CD4-positive, alpha-beta T cell treated with Interleukin-4 for 1 hour (primary cell): ENCODE measurements at places on chromosomes 11 and 22.

DNA sequence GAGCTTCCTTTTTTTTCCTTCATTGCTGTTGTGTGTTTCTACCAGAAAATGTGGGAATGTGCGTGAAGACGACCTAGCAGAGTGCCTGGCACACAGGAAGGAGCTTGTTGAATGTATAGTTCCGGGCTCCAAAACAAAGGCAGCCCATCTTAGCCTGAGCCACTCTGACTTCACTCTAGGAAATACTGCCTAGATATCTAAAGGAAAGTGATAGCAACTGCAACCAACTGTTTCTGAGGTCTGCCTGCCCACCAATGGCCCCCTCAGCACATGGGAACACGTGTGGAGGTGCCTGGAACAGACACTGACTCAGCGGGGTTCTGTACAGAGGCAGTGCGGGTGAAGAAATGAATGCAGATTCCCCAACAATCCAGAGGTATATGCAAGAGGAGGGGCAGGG is 14.7 kb upstream of the XBP1 start:
- no peak for DNase-seq

- no peak for DNase-seq
These were observed 136.0 kb downstream of the FEZ1 start for GRCh38 chr11:125360066-125360465.

DNA sequence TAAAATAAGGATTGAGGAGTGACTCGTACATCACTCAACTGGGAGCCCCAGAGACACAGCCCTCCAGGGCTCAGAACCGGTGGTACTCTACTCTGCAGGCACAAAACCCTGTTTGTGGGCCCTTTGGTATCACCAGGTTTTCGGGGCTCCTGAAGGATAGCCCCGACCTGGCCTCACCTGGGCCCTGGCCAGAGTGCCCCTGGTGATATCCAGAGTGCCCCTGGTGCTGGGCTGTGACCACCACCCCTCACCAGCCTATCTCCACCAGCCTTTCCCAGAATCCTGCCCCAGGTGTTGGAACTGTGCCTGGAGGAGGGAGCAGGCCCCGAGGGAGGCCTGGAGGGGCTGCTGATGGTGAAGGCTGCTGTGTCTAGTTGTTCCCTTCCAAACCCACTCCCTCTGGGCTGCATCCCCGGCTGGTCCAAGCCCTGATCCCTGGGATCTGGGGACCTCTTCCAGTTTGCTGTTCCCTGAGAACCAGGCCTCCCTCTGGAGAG is 2.2 kb upstream of the GGT5 start:
- DNase-seq, result no peak

- DNase-seq, result no peak
These were observed 40.5 kb downstream of the MICAL2 start for GRCh38 chr11:12150831-12151382.

DNA sequence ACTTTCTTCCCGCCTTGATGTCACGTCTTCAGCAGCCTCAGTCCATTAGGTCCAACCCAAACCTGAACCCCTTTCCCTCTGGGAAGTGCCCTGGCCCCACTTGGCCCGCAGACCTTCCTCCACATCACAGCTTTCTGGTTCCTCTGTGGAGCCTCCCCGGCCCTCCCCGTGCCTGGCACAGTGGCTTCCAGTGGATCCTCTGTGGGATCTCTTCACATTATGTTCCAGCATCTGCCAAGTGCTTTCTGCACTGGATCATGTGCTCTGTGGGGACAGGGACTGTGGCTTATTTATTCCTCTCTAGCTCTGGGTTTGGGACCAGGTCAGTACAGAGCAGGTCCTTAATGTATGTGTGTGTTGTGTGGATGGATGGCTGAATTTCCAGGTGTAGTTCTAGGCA is 30.9 kb downstream of the POLR3H start:
- no peak for DNase-seq

- no peak for DNase-seq
These were observed 6.5 kb upstream of the MYRF start for GRCh38 chr11:61745781-61746441.

GRCh38 chr11:122743949-122744348 is 88.4 kb downstream of the UBASH3B start:
- DNase-seq, result peak; percentile 75

GRCh38 chr11:118975771-118976709 is 4.5 kb downstream of the FOXR1 start:
- no peak for DNase-seq

GRCh38 chr11:16792426-16792825 is 54.0 kb downstream of the C11orf58 start:
- DNase-seq, result no peak

DNA sequence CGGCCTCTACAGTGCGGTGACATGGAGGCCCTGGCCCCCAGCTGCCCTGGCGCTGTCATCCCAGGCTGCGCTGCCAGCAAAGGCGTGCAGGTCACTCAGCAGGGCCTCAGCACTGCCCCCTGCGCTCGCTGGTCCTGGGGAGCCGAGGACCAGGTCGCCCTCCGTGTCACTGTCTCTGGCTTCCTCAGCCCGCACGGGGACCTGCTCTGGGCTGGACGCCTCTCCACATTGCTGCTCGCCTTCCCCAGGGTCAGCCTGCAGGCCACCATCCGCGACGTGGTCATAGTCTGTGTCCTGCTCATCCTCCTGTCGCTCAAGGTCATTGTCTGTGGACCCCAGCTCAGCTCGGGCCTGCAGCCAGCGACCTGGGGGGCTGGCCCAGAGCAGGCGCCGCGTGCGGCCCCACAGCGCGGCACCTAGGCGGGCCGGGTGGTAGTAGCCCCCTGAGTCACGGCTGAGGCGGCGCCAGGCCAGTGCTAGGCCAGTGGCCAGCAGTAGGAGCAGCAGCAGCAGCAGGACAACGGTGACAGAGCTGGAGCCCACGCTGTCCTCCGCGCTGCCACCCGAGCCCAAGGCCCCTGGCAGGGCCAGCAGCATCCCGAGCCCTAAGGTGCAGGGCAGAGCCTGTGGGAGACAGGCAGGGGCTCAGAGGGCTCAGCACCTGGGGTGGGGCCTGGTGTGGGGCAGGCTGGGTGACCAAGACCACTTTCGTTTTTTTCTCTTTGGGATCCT is 1.6 kb downstream of the PTPRCAP start:
- DNase-seq, result no peak

DNA sequence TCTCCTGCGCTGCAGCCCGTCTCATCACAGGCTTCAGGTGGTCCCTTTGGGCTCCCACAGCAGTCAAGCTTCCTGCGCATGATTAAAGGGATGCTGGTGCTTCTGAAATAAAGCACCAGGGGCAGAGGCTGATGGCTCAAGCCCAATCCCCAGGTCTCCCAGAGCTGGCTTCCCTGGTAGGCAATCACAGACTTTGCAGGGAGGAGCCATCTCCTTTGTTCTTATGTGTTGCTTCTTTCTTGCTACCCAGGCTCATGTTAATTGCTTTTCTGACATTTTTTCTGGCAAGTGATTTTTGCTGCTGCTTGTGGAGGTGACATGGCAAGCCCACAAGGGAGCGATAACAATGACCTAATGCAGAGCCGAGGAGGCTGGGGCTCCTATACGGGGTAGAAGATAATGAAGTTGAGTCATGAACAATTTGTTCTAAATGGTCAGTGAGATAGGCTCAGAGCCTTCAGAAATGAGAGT is 25.2 kb upstream of the PLET1 start:
- DNase-seq, result no peak

DNA sequence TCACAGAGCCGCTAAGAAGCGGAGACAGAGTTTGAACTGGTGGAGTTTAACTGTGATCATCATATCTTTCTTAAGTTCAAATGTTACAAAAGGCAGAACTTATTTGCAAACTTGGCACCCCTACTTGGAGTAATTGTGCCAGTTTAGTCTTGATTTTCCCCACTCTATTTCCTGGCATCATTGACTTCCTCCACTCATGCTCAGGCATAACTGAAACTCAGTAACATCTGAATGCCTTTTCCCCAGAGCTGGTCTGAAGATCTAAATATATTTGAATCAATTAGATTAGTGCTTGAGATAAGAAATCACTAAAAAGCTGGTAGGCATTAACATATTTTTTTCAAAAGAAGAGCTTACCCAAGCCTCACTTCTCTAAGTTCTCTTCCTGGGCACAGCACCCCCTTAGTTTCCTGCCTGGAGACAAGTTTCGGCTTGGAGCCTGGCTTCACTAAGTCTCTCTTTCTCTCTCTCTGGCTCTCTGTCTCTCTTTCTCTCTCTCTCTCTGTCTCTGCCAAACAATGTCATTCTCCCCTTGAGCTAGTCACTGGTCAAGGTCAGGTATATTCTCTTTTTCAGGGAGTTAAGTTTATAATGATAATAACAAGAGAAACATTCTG is 190.8 kb downstream of the LUZP2 start:
- DNase-seq, result no peak

- DNase-seq, result no peak
These were observed 135.0 kb downstream of the CSNK2A3 start for GRCh38 chr11:11217929-11218628.
